DMS153 (cell line): ENCODE measurements at places on chromosomes 13 and 19.
A peak's percentile ranks its signal among the peaks of the same experiment; 100 is the strongest.

GRCh38 chr13:35927567-35928021 is 203.6 kb downstream of the DCLK1 start:
- DNase-seq: no peak

DNA sequence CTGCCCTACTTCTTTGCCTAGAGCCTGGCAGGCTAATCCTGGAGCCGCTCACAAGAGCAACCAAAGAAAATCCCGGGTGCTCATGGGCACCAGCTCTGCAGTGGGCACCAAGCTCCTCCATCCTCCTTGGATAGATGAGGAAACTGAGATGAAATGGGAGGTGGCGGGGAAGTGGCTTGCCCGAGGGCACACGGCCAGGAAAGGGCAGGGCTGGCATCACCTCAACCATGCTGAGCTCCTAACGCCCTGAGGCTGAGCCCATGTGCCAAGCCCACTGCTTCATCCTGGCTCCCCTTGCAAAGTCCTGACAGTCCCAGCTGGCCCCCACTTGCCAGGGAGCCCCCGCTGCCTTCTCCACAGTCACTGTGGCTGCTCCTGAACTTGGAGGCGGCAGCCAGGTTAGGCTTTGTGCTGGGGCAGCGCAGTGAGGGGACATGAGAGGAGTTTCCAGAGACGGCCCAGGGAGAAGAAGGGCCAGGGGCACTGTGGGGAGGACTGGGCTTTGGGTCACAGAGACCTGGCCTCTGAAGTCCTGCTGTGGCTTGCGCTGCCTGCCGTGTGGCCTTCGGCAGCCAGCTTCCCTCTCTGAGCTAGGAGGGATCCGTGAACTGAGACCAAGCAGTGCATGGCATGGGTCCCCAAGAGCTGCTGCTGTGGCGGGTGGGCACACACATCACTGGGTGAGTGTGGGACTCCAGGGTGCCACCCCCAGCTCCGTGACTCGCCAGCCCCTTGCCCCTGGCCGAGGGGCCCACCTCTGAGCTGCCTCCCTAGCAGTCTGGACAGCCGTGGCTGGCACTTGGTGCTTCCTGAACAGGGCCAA is 17.5 kb downstream of the TMED1 start:
- DNase-seq: no peak

- no peak for DNase-seq
Measured at GRCh38 chr19:15199661-15200552, 888 bp downstream of the NOTCH3 start.

GRCh38 chr13:26327940-26328725 is 74.2 kb downstream of the CDK8 start:
- DNase-seq: no peak

DNA sequence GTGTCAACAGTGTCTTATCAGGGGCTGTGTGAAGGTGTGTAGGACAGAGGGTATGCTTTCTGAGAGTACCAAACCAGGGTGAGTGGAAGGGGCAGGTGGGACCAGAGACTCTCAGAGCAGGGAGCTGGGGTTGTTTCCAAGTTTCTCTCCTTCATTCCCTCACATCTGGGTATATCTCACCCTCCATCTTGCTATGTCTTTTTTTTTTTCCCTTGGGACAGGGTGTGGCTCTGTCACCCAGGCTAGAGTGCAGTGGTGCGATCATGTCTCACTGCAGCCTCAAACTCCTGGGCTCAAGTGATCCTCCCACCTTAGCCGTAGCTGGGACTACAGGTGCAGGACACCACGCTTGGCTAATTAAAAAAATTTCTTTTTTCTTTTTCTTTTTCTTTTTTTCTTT is 10.6 kb downstream of the DAND5 start:
- DNase-seq: no peak

GRCh38 chr19:40091205-40092129 is 724 bp upstream of the ZNF780A start:
- DNase-seq: no peak

- no peak for DNase-seq
Measured at GRCh38 chr19:3576696-3577443, 4.1 kb downstream of the HMG20B start.

- DNase-seq: no peak
Measured at GRCh38 chr19:48473161-48473966, 4.2 kb downstream of the CYTH2 start.

GRCh38 chr19:1057176-1057855 is 9.7 kb upstream of the ARHGAP45 start:
- DNase-seq: no peak

- DNase-seq: no peak
Measured at GRCh38 chr13:25699056-25699455, 327.3 kb downstream of the ATP8A2 start.

DNA sequence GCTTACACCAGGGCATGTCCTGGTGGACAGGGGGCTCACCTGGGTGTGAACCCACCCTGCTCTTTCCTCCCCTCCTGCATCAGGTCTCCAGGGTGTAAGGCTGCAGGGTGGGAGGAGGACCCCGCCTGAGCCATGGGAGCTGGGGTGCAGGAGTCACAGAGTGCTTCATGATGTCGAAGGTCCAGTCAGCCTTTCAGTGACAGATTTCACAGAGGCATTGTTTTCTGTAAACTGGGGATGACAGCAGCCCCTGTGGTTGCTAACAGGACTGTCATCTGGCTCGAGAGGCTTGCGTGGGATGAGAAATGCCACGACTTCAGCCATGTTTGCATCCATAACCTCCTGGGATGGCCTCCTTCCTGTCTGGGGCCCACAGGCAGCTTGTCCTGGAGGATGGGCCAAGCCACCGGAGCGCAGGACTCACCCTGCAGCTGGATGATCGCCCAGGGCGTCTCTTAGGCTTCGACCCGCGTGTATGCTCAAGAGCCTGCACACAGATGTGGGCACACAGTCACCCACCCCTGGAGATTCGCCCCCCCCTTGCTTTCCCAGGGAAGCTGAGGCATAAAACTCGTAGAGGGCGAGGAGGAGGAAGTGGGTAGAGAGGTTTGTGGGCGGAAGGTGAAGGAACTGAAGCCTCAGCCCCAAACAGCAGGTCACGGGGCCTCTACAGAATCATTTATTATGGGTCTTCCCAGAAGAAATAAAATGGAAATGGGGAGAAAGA is 4.9 kb downstream of the NANOS3 start:
- no peak for DNase-seq

DNA sequence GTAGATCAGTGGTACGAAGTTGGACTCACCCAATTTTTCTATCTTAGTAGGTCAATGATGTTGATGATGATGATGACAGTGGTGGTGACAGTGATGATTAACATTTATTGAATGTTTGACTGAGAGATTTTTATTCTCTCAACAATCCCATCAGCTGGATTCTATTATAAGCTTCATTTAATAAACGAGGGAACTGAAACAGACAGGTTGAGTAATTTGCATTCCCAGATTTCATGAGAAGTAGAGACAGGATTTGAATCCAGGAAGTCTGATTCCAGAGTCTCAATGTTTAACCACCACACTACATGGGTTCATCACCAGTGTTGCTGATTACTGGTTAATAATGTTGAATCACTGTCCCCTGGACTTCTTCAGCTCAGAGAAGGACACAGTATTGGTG is 168.9 kb downstream of the FLT1 start:
- DNase-seq: no peak

GRCh38 chr13:34419755-34420154 is 522.3 kb upstream of the NBEA start:
- DNase-seq: no peak

- DNase-seq: no peak
Measured at GRCh38 chr19:15374105-15374651, 5.4 kb downstream of the AKAP8 start.

GRCh38 chr13:60111691-60112090 is 52.0 kb downstream of the DIAPH3 start:
- DNase-seq: no peak

DNA sequence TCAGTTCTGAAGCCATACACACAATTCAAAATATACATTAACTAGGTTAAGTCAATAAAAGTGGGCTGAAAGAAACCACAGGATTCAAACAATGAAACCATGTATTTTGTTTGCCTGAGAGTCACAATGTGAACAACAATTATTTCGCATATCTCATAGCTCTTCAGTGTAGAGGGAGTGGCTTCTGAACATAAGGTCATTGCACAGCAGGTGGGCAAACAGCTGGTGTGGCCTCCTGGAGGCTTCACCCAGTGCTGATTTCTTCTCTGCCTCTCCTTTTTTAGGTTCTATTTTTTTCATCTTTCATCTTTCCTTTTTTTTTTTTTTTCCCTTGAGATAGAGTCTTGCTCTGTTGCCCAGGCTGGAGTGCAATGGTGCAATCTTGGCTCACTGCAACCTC is 40.4 kb upstream of the ZNF254 start:
- no peak for DNase-seq

GRCh38 chr13:24742977-24743376 is 21.0 kb upstream of the RNF17 start:
- DNase-seq: no peak

DNA sequence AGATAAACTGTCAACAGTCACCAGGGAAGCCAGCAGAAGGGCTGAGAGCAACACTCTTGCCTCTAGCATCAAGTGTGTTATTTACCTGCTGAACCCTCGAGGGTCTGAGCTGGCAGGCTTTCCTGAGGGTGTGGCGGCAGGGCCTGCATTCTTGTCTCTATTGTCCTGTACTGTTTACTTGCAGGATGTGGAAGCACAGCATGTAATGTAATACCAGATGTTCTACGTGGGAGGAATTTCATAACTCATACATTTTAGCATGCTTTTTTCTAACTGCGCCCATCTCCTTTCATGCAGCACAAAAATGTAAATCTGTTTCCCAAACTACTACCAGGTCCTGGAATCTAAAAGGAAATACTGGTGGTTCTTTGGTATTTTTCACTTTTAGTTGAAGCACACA is 153.1 kb downstream of the RGCC start:
- DNase-seq: peak; percentile 84

DNA sequence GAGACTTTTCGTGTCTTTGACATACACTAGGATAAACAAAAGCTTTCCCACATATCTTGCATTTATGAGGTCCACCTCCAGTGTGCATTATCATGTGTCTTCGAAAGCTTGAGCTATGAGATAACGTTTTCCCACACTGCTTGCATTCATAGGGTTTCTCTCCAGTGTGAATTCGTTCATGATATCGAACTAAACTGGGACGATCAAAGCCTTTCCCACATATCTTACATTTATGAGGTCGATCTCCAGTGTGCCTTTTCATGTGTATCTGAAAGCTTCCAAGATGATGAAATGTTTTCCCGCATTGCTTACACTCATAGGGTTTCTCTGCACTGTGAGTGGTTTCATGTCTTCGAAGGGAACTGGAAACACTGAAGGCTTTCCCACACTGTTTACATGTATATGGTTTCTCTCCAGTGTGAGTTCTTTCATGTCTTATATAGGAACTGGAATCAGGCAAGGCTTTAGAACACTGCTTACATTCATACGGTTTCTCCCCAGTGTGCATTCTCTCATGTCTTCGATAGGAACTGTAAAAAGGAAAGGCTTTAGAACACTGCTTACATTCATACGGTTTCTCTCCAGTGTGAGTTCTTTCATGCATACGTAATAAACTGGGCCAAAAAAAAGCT is 14.5 kb downstream of the ZNF563 start:
- no peak for DNase-seq

GRCh38 chr13:113059891-113060290 is 45.7 kb upstream of the F7 start:
- no peak for DNase-seq

- DNase-seq: no peak
Measured at GRCh38 chr19:32041681-32042292, 303.6 kb upstream of the ZNF507 start.

- peak; percentile 9 for DNase-seq
Measured at GRCh38 chr13:43343645-43344044, 320.3 kb downstream of the DNAJC15 start.

DNA sequence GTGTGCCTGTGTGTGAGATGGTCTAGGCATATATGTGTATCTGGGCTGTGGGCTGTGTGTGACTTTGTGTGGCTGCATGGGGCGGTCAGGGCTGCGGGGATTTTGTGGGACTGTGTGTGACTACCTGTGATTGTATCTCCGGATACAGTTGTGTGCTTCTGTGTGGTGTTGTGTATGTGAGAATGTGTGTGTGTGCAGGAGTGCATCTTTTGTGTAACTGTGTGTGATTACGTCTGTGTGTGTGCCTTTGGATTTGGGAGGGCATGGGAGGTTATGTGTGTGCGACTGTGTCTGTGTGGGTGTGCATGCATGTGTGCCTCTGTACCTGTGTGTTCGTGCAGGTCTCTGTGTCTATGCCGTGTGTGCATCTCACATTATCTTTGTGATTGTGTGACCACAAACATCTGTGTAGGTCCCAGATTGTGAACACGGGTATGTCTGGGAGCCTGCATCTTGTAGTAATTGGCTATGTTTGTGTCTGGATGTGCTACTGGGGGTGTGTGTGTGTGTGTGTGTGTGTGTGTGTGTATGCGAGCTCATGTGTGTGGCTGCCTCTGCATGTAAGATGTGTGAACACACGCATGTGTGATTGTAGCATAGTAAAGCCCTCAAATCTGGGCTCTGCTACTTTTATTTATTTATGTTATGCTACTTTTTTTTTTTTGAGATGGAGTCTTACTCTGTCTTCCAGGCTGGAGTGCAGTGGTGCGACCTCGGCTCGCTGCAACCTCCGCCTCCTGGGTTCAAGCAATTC is 7.6 kb downstream of the EHD2 start:
- no peak for DNase-seq

DNA sequence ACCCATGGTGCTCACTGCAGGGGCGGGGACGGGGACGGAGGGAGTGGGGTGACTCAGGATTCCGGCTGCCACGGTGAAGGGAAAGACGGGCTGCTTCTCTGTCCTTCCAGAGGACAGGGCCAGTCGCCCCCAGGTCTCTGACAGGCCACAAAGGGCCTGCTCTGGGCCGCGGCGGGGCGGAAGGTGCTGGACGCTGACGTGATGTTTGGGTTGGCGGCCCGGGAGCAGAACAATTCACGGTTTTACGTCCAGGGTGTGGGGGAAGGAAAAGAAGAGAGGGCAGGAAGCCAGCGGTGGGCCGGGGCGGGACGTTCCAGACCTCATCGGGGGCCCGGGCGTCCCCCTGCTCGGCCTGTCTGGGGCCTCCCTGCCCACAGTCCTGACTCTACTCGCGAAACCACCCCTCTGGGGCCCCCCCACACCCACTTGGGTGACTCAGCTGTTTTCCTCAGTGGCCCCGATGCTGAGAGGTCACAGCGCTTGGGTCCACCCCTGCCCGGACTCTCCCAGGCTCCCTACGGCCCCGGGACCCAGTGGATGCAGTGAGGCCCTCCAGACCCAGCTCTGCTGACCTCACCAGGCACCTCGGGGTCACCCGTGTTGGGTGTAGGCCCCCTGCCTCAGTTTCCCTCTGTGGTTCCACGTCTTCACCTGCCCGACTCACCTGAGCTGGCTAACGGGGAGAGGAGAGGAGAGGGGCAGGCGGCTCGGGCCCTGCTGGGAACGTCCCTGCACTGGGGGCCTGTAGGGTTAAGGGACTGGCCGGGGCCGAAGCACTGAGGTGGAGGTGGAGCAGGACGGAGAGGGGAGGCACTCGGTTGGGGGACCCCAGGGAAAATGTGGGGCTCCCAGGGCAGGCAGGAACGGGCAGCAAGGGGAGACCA is 29.2 kb downstream of the PIP5K1C start:
- DNase-seq: no peak

- no peak for DNase-seq
Measured at GRCh38 chr13:107681600-107681999, 533.7 kb downstream of the LIG4 start.

DNA sequence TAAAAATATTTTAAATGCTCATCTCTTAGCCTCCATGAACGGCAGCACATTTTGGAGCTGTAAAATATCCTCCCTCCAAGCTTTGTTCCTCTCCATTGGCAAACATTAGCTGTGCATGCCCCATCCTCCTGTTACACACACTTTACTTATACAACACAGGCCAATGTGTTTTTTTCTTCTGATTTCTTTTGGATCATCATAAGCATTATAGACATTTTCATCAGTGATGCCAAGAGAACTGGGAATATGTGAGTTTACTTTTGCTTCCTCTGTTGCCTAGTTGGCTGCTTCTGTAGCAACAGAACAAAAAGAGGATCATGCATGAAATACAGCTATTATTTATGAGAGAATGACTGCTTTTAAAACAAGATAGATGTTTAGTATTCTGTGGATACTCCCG is 142.6 kb downstream of the PCDH9 start:
- no peak for DNase-seq
